ENCODE measurements at places on chromosomes 4 and X. TPM values are rescaled to one million over a fixed set of nuclear protein-coding genes. Genes with fewer than 3 reads are reported as not detected.

The XKRX gene
- 0.41 TPM for total RNA-seq

The NHS gene
- 10.7 TPM for total RNA-seq

The GNL3L gene
- 52.9 TPM for total RNA-seq

GRCh38 chrX:46627711-46628419 is 54.3 kb downstream of the CHST7 start:
- no peak overlapping the region for H3K27ac ChIP-seq
- DNase-seq: no peak
- no peak overlapping the region for H3K4me3 ChIP-seq
- H3K27me3 ChIP-seq: no peaks in the 10 kb centered on the region
- peaks cover 8% of the 10 kb centered on the region for H3K36me3 ChIP-seq

- no peak for DNase-seq
- H3K27ac ChIP-seq: no peak overlapping the region
- H3K36me3 ChIP-seq: no peaks in the 10 kb centered on the region
- H3K4me3 ChIP-seq: no peak overlapping the region
- peaks cover 14% of the 10 kb centered on the region for H3K27me3 ChIP-seq
Observed at GRCh38 chr4:8612646-8613045, 20.1 kb downstream of the CPZ start.

DNA sequence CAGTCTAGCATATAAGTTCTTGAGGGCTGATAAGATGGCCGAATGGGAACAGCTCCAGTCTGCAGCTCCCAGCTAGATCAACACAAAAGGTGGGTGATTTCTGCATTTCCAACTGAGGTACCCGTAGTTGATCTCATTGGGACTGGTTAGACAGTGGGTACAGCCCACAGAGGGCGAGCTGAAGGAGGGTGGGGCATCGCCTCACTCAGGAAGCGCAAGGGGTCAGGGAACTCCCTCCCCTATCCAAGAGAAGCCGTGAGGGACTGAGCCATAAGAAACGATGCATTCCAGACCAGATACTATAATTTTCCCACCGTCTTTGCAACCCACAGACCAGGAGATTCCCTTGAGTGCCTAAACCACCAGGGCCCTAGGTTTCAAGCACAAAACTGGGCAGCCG is 109.0 kb downstream of the RPS6KA6 start:
- peaks cover 16% of the 10 kb centered on the region for H3K36me3 ChIP-seq
- peaks cover 5% of the 10 kb centered on the region for H3K4me1 ChIP-seq
- no peak overlapping the region for H3K4me3 ChIP-seq
- no peak overlapping the region for H3K27ac ChIP-seq
- no peak for DNase-seq

DNA sequence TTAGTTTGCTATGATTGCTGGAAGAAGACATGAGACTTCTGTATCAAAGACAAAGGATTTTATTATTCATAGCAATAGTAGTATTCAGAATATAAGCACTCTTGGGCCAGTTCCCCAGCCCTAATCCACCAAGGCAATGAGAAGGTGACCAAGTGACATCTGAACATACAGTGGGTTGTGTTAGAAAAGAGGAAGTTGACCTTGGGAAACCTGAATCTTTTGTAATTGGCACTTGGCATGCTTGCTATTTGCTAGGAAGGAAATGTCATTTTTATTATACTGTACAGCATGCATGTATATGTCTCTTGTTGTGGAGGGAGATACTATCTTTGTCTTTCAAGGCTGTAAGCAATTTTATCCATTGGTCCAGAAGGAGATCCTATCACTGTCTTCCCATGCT is 216.1 kb upstream of the FAT1 start:
- no peak for DNase-seq
- H3K27ac ChIP-seq: no peak overlapping the region
- H3K4me1 ChIP-seq: peaks cover 22% of the 10 kb centered on the region
- no peaks in the 10 kb centered on the region for H3K36me3 ChIP-seq

- no peak for DNase-seq
- no peaks in the 10 kb centered on the region for H3K36me3 ChIP-seq
- H3K27me3 ChIP-seq: peaks cover 33% of the 10 kb centered on the region
- H3K27ac ChIP-seq: no peak overlapping the region
Observed at GRCh38 chr4:54067166-54067565, 2.8 kb upstream of the CHIC2 start.

DNA sequence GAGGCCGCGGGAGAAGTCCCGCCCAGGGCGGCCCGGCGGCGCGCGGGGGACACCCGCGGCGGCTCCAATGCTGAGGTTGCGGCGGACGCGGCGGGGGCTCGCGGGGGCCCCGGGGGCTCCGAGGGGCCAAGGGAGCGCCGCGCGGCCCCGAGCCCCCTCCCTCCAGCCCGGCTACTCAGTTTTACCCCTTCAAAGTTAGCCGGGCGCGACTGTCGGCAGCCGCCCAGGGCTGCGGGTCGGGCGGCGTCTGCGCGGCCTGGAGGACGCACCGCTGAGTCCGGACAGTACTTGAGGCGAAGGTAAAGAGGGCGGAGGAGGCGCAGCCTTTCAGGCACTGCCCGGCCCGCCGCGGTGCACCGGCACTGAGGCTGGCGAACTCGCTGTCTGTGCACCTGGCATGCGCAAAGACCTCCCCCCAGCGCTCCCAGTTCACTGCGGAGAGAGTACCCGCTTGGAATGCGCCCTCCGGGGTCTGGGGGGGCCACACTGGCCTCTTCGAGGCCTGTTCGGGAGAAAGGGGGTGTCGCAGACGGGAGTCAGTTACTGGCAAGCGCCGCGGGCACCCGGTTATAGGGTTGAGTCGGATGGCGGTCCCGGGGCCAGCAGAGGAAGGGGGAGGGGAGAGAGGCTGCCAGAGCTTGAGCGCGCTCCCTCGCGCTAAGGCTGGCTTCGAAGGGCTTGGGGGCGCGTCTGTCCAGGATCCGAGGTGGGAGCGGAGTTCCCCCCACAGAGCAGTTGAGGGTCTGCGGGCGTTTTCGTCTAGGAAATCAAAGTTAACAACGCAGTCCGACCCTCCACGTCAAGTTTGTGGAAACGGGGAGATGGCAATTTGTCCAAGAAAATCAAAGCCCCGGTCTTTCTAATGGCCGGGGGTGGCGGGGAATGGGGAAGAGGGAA is 1.1 kb downstream of the PCDH19 start:
- no peak overlapping the region for H3K27ac ChIP-seq
- peaks cover 23% of the 10 kb centered on the region for H3K36me3 ChIP-seq
- peaks cover 57% of the 10 kb centered on the region for H3K4me1 ChIP-seq
- DNase-seq: no peak
- H3K4me3 ChIP-seq: peak overlapping the region; percentile 95

DNA sequence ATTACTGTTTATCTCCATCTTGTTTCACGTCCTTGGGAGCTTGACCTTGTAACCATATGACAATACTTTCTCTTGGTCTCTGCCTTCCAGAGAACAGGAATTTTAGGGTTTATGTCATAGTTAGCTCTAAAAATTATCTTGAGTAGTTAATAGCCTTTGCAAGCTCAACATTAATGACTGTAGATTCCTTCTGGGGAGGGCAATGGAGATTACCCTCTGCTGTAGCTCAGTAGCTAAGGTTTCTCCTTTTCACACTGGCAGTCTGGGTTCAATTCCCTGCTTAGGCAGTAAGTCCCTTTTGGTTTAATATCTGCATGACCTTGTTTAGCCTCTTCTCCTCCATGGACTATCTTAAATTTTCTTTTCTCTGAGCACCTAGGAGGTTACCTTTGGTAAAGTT is 181.7 kb upstream of the GPR101 start:
- no peak overlapping the region for H3K27ac ChIP-seq
- DNase-seq: no peak
- peaks cover 4% of the 10 kb centered on the region for H3K4me1 ChIP-seq

DNA sequence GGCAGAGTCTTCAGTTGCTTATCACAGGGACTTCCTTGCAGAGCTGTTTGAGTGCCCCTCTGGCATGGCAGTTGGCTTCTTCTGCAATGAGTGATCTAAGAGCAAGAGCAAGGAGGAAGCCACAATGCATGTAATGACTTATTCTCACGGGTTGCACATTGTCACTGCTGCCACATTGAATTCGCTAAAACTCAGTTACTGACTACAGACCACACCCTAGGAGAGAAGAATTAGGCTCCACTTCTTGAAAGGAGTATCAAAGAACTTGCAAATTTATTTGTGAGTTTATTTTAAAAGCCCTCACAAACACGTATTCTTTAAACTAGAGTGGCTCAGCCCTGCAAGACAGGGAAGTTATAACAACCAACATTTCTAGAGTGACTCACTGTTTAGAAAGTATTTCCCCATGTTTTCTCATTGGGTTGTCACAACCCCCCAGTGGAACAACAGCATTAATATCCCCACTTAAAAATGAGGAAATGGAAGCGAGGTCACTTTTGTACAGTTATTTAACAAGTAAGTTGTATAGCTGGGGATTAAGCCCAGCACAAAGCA is 32.4 kb upstream of the RBPJ start:
- no peaks in the 10 kb centered on the region for H3K27me3 ChIP-seq
- H3K36me3 ChIP-seq: no peaks in the 10 kb centered on the region
- no peak overlapping the region for H3K4me3 ChIP-seq
- DNase-seq: no peak

DNA sequence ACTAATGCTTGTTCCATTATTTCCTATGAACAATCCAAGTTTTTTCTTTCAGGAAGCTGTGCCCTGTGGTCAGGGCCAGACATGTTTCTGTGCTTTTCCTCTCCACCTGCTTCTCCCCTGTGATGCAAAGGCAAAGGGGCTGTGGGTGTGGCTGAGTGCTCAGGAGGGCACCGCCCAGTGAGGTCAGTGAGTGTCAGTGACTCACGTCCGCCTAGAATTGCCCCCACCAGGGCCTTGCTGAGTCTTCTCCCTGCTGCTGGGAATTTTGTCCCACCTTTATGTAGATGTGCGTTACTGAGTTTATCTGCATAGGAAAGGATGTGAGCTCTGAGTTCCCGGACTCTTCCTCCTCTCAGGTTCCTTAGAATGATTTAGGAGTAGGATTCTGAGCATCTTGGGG is 283.2 kb downstream of the DCHS2 start:
- peaks cover 8% of the 10 kb centered on the region for H3K36me3 ChIP-seq
- DNase-seq: no peak
- H3K27me3 ChIP-seq: no peaks in the 10 kb centered on the region
- H3K4me3 ChIP-seq: no peak overlapping the region

- DNase-seq: no peak
- peaks cover 2% of the 10 kb centered on the region for H3K4me1 ChIP-seq
- H3K4me3 ChIP-seq: no peak overlapping the region
- no peaks in the 10 kb centered on the region for H3K27me3 ChIP-seq
- no peak overlapping the region for H3K27ac ChIP-seq
Observed at GRCh38 chrX:114272096-114272686, 311.7 kb upstream of the HTR2C start.

DNA sequence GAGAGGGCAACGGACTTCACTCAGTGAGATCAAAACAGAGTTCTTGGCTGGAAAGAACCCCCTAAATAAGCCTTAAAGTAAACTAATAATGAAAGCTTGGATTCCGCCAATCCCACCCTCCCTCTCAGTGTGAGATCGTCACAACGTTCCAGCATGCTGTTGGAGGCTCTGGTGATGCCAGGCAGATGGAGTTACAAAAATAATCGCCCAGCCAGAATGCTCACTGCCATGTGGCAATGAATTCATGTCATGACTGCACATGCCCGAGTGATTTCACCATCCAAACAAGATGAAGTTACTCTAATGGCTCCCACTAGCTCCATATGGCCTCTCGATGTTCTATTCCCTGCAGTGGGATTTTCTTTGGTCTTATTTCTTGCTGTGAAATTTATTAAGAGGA is 248.0 kb downstream of the SPATA18 start:
- H3K27ac ChIP-seq: no peak overlapping the region
- H3K27me3 ChIP-seq: no peaks in the 10 kb centered on the region
- H3K36me3 ChIP-seq: no peaks in the 10 kb centered on the region
- H3K4me3 ChIP-seq: no peak overlapping the region
- no peaks in the 10 kb centered on the region for H3K4me1 ChIP-seq

DNA sequence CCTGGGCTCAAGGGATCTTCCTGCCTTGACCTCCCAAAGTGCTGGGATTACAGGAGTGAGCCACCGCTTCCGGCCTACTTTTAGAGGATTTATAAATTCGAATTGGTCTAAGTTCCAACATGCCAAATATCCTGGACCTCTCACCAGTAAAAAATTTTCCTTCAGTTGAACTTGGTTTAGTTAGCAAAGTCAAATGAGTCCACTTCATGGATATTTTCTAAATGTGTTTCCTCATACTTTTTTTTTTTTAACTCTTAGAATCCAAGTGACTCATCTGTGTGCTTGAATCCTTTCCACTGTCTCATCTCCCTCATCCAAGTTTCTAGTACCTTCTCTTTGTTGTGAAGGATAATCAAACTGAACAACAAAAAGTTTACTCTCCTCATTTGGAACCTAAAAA is 49.7 kb downstream of the RBM47 start:
- no peak overlapping the region for H3K4me3 ChIP-seq
- H3K27me3 ChIP-seq: no peaks in the 10 kb centered on the region
- peaks cover 10% of the 10 kb centered on the region for H3K4me1 ChIP-seq
- DNase-seq: no peak
- H3K27ac ChIP-seq: no peak overlapping the region

GRCh38 chrX:146238173-146238572 is 420.5 kb downstream of the SLITRK2 start:
- no peaks in the 10 kb centered on the region for H3K4me1 ChIP-seq
- no peaks in the 10 kb centered on the region for H3K36me3 ChIP-seq
- no peak overlapping the region for H3K27ac ChIP-seq
- no peaks in the 10 kb centered on the region for H3K27me3 ChIP-seq

GRCh38 chr4:87521757-87522374 is 7.3 kb downstream of the SPARCL1 start:
- H3K4me1 ChIP-seq: peaks cover 52% of the 10 kb centered on the region
- peaks cover 12% of the 10 kb centered on the region for H3K36me3 ChIP-seq
- no peaks in the 10 kb centered on the region for H3K27me3 ChIP-seq
- no peak overlapping the region for H3K4me3 ChIP-seq
- no peak for DNase-seq
